ENCODE measurements at places on chromosomes 7 and 10.

- DNase-seq: no peak
Observed at GRCh38 chr7:1274876-1275375, 42.3 kb downstream of the UNCX start.

DNA sequence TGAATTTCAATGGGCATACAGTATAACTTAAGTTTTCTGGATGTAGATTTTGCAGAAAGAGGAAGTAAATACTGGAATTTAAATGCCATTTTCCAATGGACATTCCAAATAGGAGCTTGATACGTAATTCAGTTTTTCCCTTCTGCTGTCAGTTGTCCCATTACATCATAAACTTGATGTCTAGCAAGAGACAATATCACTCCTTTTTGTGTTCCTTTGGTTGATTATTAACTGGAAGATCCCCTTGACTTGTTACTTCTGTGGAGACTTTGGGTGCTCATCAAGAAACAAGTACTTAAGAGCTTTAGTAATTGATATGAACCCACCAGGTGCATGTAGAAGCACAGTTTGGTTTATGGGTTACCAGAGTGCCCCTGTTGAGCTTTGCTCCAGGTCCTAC is 116.1 kb downstream of the ST7 start:
- DNase-seq: no peak

DNA sequence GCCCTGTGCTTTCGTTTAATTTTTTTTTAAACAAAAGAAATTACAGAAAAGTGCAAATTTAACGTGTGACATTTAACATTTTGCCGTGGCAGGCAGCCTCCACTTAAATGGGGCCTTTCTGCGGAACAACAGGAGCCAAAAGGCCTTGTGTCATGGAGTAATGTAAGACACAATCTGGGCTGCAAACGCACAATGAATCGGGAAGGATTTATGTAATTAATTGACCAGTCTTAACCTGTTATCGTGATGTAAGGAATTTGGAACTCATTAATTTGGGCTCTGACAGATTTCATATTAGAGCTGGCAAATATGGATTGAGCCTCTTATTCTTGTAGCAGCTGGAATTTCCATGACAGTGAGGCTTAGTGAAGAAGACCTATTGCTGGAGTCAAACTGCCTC is 86.4 kb downstream of the SNX10 start:
- DNase-seq: no peak

DNA sequence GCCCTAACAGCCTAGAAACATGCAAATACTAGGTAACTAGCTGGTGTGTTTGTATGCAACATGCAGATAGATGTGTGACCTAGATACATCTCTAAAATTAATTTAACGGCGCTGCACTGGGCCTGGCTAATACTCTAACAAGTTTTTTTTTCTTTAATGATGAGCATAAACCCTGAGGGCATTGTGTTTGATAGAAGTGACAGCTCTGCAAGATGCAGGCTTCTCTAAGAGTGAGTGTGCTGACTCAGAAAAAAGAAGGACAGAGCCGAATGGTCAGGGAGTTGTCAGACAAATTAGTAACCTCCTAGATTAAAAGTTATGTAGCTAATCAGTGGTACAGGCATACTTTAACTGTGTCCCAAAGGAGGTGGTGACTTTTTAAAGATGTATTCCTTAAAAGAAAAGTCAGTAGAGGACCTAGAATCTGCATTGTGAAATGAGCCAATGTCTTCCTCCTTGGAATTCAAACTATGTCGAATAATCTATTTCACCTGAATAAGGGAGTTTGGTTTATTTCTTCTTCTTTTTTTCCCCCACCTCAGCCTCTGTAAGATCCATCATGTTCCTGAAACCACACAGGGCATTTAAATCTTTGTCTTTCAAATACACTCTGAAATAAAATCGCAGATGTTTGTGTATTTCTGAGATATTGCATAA is 315.1 kb downstream of the GFRA1 start:
- DNase-seq: no peak

GRCh38 chr7:100969066-100969615 is at the start of gene MUC12:
Gene MUC12 (plus strand): TSS chr7:100969565. CDS start chr7:100969623, 58 bp downstream.
- DNase-seq: no peak

GRCh38 chr10:33388785-33389184 is 54.3 kb upstream of the NRP1 start:
- no peak for DNase-seq

GRCh38 chr10:68315582-68315981 is 16.3 kb upstream of the HNRNPH3 start:
- no peak for DNase-seq

GRCh38 chr10:43264965-43265798 is 1.7 kb downstream of the RASGEF1A start:
- DNase-seq: no peak

DNA sequence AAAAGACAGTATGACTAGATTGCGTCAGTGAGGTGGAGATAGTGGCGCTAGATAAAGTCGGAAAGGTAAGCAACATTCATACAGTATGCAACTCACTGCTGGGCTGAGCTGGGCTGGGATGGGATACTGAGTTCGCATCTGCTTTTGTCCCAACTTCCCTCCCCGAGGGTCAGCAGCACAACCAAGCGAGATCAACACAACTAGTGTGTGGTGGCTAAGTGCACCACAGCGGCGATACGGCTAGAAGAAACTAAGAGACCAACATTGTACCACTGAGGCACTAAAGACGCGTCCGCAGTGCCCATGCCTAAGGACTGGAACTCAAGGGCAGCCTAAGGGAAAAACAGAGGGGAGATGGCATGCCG is 467 bp downstream of the EXOSC1 start:
- DNase-seq: no peak

GRCh38 chr7:79781716-79782115 is 328.2 kb upstream of the MAGI2 start:
- DNase-seq: no peak

- peak; percentile 63 for DNase-seq
Observed at GRCh38 chr7:121530227-121531174, 134.4 kb upstream of the FAM3C start.

- no peak for DNase-seq
Observed at GRCh38 chr7:39130857-39131526, 153.3 kb downstream of the POU6F2 start.

DNA sequence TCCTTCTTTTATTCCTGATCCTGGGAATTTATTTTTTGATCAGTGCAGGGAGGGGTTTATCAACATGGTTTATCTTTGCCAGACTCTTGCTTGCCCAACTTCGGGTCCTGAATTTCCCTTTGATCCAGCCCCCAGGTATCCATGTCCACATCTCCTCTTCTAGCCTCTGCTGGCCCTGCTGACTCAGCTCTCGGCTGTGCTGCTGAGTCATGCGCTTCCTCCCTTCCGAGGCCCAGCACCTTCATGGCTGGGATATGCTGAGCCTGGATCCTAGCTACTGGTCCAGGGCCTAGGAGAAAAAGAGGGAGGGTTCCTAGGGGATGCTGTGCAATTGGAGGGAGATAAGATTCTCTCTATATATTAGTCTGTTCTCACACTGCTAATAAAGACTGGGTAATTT is 380.7 kb upstream of the SHH start:
- DNase-seq: no peak

- DNase-seq: no peak
Observed at GRCh38 chr7:151691449-151691848, 171.8 kb upstream of the RHEB start.

DNA sequence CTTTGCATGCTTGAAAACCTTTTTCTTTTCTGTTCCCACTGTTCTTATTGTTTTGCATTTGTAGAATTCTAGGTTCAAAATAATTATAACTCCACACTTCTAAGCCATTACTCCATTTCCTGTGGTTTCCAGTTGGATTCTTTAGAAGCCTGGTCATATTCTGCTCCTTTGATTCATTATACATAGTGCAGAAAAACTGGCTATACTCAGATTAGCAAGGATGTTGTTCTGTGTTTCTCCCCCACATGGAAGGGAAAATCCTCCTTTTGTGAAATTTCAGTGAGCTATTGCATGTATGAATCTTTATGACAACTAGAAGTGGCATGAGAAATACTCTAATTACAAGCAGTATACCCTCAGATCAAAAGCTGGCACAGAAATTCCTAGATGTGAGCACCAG is 79.5 kb downstream of the SLC13A1 start:
- DNase-seq: no peak

DNA sequence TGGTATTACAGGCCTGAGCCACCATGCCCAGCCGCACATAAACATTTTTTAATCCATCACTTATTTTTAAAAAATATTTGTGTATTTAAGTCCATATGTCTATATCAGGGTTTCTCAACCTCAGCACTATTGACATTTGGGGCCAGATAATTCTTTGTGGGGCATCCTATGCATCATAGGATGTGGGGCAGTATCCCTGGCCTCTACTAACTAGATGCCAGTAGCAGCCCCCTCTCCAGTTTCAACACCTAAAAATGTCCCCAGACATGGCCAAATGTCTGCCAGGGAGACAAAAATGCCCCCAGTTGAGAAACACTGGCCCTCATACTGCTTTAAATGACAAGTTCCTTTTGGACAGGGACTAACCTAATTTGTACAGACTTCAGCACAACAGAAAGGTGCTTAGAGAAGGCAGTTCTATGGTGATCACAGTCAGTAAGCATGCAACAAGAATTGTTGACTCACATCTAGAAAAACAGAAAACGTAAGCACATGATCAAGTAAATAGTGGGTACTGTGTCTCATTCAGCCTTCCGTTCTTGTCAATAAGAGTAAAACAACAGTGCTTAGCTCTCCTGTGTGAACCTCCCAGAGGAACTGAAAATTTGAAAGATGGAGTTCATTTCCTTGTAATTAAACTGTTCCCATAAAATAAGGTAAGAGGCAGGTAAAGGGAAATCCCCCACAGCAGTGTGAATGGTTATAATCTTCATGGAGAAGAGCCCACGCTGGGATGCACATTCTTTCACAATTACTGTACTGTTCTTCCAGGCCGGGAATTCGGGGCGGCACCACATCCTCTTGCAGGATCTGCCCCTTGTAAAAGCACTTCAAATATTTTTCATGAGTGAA is 17.3 kb upstream of the ADRB1 start:
- DNase-seq: no peak

DNA sequence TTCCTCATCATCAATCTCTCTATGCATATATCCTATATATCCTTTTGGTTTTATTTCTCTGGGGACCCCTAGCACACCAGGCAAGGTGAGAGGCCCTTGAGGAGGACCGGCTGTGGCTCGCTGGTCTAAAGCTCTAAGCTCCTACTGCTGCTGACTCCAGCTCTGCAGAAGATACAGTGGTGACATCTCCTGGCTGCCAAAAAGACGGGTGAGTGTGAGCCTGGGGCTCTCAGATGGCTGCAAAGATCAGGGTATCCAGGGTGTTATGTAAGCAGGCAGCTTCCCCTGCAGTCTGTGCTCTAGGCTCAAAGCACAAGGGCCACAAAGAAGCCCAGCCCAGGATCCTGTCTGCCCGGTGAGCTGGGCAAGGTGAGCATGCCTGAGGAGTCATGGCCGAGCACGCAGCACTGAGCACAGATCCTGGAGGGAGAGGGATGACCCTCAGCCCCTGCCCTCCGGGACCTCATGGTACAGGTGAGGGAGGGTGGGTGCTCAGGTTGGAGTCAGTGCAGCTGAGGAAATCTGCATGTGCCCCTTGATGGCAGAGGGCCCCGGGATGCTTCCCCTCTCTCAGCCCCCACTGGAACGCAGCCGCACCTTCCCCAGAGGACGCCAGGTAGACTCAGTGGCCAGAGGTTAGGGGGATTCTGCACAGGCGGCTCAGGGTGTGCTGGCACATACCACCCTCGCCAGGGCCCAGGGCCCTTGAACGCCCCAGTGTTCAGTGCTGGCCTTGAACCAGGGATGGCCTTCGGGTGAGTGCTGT is 95.4 kb upstream of the INSIG1 start:
- DNase-seq: no peak

GRCh38 chr7:94005753-94006152 is 1.6 kb upstream of the BET1 start:
- DNase-seq: no peak

- DNase-seq: peak; percentile 25
Observed at GRCh38 chr10:26869528-26869927, 8.8 kb upstream of the ABI1 start.

GRCh38 chr10:34908481-34908880 is 93.4 kb upstream of the PARD3 start:
- no peak for DNase-seq

DNA sequence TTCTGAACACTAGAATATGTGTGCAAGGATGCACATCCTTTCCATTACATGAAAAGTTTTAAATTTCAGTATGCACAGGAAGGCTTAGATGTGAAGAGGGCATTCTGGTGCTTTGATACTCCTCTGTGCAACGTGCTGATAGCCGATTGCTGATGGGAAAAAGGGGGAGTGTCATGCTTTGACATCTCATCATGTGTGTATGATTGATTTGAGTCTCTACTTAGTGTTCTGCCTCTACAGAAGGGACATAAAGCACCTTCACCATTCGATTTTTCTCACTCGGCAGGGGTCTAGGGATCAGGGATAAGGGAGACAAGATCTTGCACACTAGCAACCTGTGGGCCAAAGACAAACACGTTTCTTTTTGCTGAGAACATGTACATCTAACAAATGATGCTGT is 114.7 kb upstream of the RSU1 start:
- no peak for DNase-seq

DNA sequence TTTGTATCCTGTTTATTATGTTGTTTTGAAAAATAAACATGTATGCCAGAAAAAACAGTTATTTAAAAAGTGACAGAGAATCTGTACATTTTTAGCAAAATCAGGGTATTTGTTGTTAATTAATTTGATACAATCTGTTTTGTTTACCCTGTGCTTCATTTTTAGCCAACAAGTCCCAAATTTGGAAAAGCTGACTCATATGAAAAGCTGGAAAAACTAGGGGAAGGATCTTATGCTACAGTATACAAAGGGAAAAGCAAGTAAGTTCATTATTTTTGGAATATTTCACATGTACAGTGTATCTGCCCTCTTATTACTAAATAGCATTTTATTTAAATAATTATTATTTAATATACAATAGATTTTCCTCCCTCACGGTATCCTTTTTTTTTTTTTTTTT is 151.4 kb downstream of the CDK14 start:
- DNase-seq: no peak

DNA sequence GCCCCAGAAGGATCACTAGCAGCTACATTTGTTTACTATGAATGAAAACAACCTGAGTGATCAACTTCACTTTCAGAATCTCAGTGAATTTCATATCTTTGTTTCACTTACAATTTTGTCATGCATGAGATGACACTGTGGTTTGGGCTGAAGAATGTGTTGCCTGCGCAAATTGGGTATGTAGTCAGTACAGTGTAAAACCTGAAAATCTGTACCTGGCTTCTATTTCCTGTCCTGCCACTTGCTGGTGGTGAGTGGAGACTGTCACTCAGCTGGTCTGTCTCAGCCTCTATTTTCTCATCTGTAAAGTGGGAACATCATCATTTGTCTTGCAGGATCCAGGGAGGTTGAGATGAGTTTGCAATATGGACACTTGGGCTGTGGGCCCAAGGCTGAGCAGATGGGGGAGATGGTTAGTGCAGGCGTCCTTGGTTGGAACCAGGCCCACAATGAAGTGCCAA is 118.0 kb downstream of the WDFY4 start:
- DNase-seq: no peak

DNA sequence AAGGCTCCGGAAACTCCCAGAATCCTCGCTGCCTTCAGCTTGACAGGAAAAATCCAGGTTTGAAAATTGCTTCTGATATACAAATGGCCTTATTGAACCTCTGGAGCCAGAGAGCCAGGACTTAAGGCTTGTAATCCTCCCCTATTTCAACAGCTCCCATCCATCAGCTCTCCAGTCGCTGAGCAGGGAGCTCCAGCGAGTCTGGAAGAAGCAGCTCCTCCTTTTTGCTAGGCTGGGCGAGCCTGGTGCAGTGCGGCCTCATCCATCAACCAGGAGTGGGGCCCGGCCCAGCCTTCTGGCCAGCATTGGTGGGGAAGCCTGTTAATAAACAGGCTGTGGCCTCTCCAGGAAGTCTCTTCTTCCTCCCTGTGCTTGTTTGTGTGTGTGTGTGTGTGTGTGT is 424.4 kb downstream of the TCERG1L start:
- DNase-seq: no peak

Measured in activated naive CD4-positive, alpha-beta T cell treated with Interleukin-2 at 50 U/mL for 16 hours (primary cell).